ENCODE measurements at places on chromosomes 7 and 10.

DNA sequence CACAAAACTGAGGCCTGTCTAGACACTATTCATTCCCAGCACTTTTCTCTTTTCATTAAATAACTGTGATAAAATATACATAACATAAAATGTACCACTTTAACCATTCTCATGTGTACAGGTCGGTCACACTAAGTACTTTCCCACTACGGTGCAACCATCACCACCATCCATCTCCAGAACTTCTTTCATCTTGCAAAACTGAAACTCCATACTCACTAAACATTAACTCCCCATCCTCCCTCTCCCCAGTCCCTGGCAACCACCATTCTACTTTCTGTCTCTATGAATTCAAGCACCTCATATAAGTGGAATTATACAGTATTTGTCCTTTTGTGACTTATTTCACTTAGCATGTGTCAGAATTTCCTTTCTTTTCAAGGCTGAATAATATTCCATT, 53.0 kb downstream of the ARHGAP12 start:
- DNase-seq, result no peak

DNA sequence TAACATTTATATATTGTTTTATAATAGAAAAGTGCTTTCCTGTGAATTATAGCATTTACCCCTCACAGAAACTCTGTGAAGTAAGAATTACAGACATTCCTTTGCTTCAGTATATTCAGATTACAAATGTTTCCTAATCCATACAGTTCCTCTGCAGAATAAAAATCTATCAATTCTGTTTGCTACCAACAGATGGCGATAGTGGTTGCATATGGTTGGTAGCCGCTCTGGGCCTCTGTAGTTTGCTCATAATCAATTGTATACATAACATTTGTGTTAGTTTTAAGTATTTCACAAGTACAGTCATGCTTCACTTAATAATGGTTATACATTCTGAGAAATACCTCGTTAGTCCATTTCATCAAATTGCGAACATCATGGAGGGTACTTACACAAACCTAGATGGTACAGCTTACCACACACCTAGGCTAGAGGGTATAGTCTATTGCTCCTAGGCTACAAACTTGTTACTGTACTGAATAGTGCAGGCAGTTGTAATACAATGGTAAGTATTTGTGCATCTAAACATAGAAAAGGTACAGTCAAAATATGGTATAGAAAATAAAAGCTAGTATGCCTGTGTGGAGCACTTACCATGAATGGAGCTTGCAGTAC, 94.4 kb upstream of the STEAP4 start:
- no peak for DNase-seq

- DNase-seq, result no peak
These were observed 406.1 kb upstream of the AUTS2 start for GRCh38 chr7:69192134-69192533.

DNA sequence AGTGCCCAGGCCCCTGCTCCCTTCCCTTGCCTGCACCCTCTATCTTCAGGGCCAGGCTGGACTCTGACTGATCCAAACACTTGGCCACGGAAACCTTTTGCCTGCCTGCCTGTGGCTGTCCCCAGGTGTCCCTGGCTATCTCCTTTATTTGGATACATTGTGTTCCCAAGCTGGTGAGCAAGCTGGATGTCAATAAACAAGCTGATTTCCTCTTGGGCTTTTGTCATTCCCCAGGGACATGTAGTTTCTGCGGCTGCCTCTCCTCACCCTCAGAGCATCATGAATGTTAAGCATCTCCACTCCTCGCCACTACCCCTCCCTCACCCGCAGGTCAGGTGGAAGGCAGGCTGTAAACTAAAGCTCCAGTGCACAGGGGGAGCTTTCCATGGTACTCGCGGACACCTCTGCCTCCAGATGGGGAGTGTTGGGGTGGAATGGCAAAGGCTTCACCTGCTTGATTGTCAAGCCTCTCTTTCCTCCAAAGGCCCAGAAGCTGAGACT, 6.9 kb downstream of the GHRHR start:
- DNase-seq, result no peak

DNA sequence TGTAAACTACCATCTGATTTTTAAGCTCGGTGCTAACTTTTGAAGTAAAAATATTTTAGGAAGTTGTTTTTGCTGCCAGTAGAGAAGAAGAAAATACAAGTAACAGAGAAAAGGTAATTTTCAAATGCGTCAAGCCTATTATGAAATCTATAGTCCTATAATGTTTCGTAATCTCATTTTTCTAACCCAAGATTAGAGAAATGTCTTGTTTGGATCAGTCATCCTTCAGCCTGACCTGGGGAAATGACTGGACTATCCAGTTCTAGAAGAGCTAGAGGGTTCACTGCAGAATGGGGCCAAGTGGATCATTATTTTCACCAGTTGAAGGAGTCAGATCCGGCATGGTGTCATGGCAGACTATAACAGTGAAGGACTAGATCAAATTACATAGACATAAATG, 62.7 kb upstream of the FGL2 start:
- no peak for DNase-seq

DNA sequence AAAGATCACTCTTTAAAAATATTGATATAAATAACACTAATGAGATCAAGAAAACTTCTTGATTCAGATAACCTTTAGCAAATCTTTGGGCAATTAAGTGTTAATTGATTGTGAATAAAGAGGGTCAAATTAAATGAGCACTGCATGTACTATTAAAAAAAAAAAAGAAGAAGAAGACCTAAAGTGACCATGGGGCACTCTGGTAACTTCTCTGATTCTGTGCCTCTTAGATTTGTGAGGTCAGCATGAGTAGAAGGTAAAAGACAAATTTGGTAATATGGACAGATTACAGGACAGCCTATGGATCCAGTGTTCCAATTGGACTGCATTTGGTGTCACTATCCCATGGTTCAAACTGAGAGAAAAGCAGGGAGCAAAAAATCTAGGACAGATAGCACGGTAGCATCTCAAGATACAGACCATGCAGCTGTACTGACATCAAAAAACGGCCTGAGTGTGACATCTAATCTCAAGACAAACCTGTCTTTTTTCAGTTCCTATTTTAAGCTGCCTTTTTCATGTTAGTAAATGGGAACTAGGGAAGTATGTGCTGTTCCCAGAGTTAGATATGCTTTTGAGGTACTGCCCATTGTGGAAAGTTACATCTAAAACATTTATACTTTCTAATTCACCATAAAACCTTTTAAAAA, 128.0 kb downstream of the KCND2 start:
- DNase-seq, result no peak

GRCh38 chr7:28411876-28412662, at the start of gene CREB5:
Gene CREB5, plus strand, starts transcription at chr7:28412518. Its CDS starts 397 bp downstream, at chr7:28412915.
- DNase-seq, result no peak

DNA sequence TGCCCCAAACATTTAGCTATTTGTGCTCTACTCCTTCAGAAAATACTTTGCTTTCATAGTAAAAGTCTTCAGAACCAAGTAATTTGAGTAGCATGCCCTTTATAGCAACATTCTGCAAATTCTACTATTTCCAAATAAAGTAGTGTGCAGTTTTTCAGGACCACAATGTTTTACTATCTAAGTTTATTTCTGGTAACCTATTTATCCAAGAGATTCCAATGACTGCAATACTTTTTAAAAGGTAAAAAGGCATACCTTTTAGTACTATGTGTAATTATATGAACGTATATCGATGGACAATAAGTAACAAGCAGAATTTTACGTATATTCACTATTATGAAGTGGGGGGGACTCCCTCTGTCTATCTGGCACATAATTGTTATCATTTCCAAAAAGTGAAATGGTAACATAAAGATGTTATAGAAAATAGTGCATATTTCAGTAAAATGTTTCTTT, 6.9 kb upstream of the CAV2 start:
- DNase-seq, result no peak

DNA sequence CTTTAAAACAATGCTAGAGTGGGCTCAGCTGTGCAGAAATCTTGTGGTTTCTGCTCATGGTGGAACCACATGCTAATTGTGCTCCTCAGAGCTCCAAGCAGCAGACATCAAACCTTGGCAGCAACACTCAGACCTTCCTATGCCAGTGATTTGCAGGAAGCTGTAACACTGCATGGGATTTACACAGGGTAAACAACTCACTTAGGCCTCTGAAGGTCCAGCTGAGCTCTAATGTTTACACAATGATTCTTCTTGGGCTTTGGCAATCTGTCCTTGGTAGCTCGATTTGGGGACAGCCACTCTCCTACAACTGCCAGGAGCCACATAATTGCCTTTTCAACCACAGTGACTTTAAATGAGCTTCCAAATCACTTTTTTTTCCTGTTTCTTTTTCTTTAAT, 97.7 kb upstream of the PDLIM1 start:
- no peak for DNase-seq

- DNase-seq, result no peak
These were observed 29.9 kb downstream of the RNLS start for GRCh38 chr10:88553116-88553752.

GRCh38 chr10:123327450-123327849, 173.2 kb downstream of the BUB3 start:
- DNase-seq, result no peak

DNA sequence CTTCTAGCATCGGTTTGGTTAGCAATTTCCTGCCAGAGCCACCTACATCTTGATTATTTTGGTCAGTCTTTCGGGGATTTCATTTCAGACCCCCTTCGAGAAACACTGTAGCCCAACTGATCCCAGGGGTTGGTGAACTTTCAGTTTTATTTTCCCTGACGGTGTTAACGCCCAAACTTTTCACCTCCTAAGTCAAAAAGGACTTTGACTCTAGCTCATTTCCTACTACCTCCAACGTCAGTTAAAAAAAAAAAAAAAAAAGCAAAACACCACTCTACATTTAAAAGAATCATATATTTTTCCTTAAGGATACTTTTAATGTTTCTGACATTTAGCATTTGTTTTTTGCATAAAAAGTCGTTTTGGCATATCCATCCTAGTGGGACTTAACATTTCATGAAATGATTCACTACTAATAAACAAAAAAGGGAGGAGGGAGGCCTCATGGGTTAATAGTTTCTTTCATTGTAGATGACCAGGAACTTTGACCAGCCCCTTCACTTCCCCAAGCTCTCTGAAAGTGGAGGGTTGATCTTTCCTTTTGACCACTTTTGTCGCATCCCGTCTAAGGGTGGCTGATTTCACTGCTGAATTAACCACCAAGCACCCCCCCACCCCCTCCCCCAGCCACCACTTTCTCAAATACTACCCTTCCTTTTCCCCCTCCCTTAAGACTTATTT, 764 bp upstream of the TCF7L2 start:
- no peak for DNase-seq

DNA sequence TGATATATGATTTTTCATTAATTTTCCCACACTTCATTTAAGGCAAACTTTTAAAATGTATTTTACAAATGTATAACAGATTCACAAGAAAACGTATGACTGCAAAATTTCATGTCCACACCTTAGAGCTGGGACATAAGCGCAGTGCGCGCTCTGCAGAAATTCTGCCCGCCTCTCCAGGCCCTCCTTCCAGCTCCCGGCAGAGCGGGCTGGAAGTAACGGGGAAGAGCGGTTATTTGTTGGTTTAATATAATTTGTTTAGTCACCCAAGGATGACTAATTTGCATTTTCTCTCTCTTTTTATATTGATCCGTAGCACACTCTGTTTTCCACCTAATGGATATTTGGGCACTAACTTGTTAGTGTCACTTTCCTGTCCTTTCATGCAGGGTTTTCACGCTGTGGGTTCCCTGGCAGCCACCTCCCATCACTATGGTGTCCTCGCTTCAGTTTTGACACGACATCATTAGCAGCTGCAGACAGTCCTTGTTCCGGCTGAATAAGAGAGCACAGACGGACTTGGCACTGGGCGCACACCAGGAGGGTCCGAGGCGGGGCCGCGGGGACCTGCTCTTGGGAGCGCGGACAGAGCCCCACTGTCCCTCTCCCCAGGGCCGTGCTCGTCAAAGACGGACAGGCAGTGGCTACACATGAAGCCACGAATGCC, 129.2 kb upstream of the SEC61G start:
- no peak for DNase-seq

GRCh38 chr10:130026670-130027456, 62.8 kb upstream of the EBF3 start:
- DNase-seq, result no peak

- DNase-seq, result no peak
These were observed 68.6 kb upstream of the GDF10 start for GRCh38 chr10:47231414-47231813.

DNA sequence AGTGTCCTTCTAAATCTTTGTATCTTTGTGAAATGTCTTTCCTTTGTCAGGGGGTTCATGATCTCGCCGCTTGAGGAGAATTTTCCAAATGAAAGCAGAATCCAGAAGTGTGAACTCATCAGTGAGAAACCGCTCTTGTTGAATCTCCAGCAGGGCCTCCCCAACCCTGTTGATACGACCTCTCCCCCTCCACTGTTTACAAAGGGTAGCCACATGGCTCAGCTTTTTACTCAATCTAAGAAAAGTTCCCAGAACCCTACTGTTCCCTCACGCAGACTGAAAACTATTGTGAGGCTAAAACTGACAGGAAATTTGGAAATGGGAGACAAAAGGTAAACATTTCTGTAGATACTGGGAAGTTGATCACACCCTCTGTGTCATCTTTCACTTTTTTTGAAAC, 73.9 kb downstream of the SEMA3C start:
- no peak for DNase-seq

DNA sequence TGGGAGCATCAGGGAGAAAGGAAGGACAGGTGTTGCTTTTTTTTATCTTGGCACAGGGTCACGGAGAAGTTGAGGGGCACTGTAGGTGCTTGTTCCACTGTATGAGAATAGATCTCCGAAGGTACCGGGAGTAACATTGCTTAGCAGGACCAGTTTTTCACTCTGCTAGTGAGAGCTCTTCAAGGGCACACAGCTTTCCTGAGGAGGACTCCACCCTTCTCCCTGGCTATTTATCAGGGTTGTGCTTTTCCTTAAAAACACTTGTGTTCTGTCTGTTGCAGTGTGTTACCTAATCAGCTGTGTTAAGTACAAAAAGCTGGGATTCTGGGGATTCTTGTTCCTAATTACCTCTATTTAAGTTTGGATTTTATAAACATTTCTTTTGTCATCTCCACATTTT, 160.5 kb downstream of the SND1 start:
- no peak for DNase-seq

DNA sequence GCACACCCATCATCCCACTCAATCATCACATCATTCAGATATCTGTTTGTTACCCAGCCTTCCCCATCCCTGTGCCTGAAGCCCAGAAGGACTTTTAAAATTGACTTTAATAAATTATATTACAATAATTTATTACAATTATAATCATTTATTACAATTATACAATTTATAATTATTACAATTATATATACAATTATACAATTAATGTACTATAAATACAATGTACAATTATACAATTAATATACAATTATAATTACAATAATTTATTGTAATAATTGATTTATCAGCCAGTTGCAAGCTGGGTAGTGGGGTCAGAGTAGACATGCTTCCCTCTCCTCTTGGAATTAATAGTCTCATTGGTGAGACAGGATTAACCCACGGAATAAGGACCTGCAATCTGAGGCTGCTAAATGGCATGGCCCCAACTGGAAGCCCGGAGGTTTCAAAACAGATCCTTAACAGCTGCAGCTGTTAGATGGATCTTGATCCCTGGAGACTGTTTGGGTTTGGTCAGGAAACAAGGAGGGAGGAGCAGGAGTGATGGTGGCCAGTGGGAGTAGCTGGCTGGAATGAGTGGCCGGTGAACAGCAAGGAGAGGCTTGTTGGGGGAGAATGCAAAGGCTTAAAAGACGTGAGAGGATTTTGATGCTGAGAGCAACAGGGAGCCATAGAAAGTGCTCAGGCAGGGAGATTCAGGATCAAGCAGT, 402.8 kb upstream of the PODXL start:
- no peak for DNase-seq
